ENCODE measurements at places on chromosomes 11 and 22. TPM values are rescaled to one million over a fixed set of nuclear protein-coding genes. Genes with fewer than 3 reads are reported as not detected.

Gene SLC22A8
- total RNA-seq, result not detected

Gene CASP12
- not detected for total RNA-seq

Gene HORMAD2
- not detected for total RNA-seq

Gene SART1
- total RNA-seq, result 36.3 TPM

Gene PKNOX2
- 53.4 TPM for total RNA-seq

Gene P2RY6
- total RNA-seq, result 0.75 TPM

Gene SPI1
- total RNA-seq, result not detected

Gene CADM1
- 491 TPM for total RNA-seq

Gene FAM180B
- not detected for total RNA-seq
